Activated naive CD4-positive, alpha-beta T cell treated with anti-CD3 and anti-CD28 coated beads for 36 hours (primary cell): ENCODE measurements at places on chromosomes 2 and 18. TPM values are rescaled to one million over a fixed set of nuclear protein-coding genes. Genes with fewer than 3 reads are reported as not detected.

DNA sequence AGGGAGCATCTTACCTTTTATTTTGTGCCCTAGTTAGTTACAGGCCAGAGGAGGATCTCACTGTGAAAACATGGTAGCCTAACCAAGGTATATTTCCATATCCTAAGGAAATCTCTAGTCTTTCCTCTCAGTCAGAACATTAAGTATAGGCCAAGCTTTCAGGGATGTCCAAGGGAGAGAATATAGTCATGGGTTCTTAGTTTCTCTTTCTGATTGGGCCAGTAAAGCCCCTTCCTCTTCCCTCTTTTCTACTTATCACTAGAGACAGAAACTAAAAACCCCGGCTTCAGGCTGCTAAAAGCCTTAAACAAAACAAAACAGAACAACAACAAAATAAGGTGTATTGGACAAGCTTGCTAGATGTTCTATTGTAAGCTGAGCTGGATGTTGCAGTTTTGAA, 44.3 kb upstream of the TNFRSF11A start:
- no peak for DNase-seq
- H3K36me3 ChIP-seq, result peaks cover 24% of the 10 kb centered on the region
- H3K4me3 ChIP-seq, result no peak overlapping the region
- no peak overlapping the region for H3K27ac ChIP-seq

DNA sequence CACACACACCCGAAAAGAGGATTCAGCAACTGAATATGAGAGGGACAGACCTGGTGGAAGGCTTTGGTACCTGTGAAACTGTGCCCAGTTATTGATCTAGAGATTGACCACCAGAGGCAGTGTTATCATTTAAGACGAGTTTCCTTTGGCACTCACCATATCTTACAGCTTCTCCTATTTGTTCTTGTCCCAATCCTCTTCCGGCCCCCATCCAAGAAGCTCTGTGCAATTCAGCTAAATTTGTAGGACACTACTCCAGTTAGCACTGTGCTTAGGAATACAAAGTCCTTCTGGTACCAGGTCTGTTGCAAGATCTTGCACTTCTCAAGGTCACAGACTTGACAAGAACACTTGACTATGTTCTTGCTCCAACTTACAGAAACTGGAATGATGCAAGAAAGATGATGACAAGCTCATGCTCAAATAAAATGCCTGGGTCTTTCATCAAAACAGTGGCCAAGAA, 177.7 kb downstream of the TMEM247 start:
- no peaks in the 10 kb centered on the region for H3K36me3 ChIP-seq
- H3K27me3 ChIP-seq, result peaks cover 7% of the 10 kb centered on the region
- no peaks in the 10 kb centered on the region for H3K4me1 ChIP-seq
- no peak overlapping the region for H3K4me3 ChIP-seq
- no peak overlapping the region for H3K27ac ChIP-seq
- no peak for DNase-seq

DNA sequence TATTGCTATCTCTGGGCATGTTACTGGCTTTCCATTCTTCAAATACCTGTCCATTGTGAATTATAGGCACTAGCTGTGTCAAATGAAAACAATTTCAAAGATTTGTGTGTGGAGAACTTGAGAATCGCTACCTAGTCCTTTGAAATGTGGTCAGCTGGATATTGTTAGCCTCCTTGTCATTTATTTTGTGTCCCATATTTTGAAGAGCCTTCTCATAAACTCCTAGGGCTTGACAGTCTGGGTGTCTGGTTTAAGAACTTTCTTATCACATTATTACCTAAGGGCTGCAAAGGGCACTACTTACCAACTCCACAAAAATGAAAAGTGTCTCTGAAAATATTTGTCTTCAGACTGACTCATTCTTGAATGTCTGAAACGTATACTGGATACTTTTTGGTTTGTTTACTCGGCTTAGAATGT, 50.2 kb downstream of the COL4A3 start:
- H3K4me3 ChIP-seq, result no peak overlapping the region
- no peak for DNase-seq
- H3K27ac ChIP-seq, result no peak overlapping the region
- no peaks in the 10 kb centered on the region for H3K36me3 ChIP-seq
- no peaks in the 10 kb centered on the region for H3K4me1 ChIP-seq

The MIB1 gene
- total RNA-seq, result 26.2 TPM

The UBE2E3 gene
- 25.8 TPM for total RNA-seq

- no peaks in the 10 kb centered on the region for H3K4me1 ChIP-seq
- H3K27me3 ChIP-seq, result no peaks in the 10 kb centered on the region
- H3K36me3 ChIP-seq, result no peaks in the 10 kb centered on the region
- no peak for DNase-seq
- no peak overlapping the region for H3K4me3 ChIP-seq
Observed at GRCh38 chr2:115520727-115521126, 1078.3 kb downstream of the DPP10 start.

DNA sequence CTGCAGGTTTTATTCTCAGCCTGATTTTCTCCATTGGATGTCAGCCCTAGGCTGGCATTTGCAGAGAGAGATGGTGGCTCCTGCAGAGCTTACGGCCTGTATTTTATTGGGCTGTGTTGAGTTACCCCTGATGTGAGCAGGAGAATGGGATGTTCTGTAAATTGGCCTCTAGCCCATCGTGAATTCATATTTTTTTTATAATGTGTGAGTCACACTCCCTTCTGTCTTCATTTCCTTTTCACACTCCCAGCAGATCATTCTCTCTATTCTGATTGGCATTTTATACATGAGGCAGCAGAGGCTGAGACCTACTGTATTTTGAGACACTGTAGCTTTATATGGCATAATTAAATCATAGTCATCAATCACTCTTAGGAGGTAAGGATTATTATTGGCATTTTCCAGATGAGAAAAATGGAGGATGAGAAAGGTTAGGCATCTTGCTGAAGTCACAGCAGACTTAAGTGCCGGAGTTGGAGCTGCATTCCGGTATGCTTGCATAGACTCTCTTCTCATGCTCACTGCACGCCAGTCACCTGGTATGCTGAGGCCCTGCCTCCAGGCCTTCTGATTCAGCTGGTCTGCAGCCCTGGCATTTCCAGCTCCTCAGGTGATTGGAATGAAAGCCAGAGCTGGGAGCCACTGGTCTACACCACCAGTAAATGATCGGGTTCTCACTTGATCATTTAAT, 142.4 kb downstream of the NEDD4L start:
- no peak overlapping the region for H3K27ac ChIP-seq
- H3K4me1 ChIP-seq, result no peaks in the 10 kb centered on the region
- H3K4me3 ChIP-seq, result no peak overlapping the region
- H3K36me3 ChIP-seq, result no peaks in the 10 kb centered on the region
- no peak for DNase-seq

DNA sequence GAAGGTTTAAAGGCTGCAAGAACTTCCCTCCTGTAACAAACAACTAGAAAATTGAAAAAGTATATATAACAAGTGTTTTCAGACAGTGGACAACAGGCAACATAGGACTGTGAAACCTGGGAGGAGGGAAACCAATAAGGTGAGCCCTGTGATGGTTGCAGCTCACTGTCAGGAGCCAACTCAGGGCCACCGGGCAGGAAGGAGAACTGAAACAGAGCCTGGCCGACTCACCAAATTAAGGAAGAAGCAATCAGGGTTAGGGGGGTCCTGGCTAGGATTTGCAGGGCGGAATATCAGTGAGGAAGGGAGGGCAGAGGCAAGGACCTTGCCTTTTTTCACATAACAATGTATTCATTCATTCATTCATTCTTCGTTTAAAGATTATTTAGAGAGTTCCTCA, 21.8 kb upstream of the CNRIP1 start:
- no peak overlapping the region for H3K4me3 ChIP-seq
- H3K36me3 ChIP-seq, result no peaks in the 10 kb centered on the region
- H3K4me1 ChIP-seq, result no peaks in the 10 kb centered on the region
- no peak for DNase-seq
- peaks cover 17% of the 10 kb centered on the region for H3K27me3 ChIP-seq

The EML6 gene
- 0.49 TPM for total RNA-seq

DNA sequence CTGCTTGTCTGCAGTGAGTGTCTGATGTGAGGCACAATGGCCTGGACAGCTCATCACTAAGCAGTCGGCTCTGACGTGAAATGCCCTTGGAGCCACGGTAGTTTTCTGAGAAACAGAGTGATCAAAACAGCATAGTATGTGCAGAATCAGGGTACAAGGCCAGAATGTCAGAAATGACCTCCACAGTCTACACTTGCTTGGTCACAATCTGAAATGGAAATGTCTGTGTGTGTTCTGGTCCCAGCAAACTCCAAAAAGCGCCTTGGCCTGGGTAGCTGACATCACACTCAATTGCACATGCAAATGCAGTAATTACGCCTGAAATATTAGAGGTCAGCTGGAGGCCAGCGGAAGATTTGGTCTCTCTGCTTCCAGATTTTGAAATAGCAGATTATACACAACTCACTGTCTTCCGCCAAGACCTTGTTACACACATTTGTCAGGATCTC, 95.4 kb downstream of the CTAGE1 start:
- H3K36me3 ChIP-seq, result no peaks in the 10 kb centered on the region
- no peaks in the 10 kb centered on the region for H3K27me3 ChIP-seq
- no peak overlapping the region for H3K27ac ChIP-seq

DNA sequence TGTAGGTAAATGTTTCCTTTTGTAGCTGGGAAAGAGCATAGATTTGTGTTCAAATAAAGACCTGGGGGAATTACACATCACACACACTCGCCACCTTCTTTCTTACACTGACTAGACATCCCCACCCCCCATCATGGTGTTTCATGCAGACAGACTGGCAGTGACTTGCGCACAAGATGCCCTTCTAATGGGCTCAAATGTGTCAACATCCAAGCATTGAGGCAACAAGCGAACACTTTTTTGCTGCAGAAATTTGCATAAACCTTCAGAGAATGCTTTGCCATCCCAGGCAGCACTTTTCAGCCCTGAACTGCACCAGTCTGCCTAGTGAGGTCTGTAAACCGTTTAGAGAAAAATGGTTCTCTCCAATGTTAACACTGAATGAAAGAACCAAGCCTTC, 4.5 kb downstream of the HOXD8 start:
- H3K4me1 ChIP-seq, result peaks cover 24% of the 10 kb centered on the region
- H3K27me3 ChIP-seq, result peaks cover 81% of the 10 kb centered on the region
- peaks cover 3% of the 10 kb centered on the region for H3K36me3 ChIP-seq
- no peak overlapping the region for H3K27ac ChIP-seq
- no peak for DNase-seq

GRCh38 chr18:31056296-31056695, 13.8 kb upstream of the DSC3 start:
- DNase-seq, result no peak
- H3K4me3 ChIP-seq, result no peak overlapping the region
- H3K4me1 ChIP-seq, result no peaks in the 10 kb centered on the region
- no peak overlapping the region for H3K27ac ChIP-seq
- H3K27me3 ChIP-seq, result no peaks in the 10 kb centered on the region
- H3K36me3 ChIP-seq, result no peaks in the 10 kb centered on the region
